CD4-positive, alpha-beta T cell treated with Interleukin-4 for 4 hours (primary cell): ENCODE measurements at places on chromosomes 6 and 20.

DNA sequence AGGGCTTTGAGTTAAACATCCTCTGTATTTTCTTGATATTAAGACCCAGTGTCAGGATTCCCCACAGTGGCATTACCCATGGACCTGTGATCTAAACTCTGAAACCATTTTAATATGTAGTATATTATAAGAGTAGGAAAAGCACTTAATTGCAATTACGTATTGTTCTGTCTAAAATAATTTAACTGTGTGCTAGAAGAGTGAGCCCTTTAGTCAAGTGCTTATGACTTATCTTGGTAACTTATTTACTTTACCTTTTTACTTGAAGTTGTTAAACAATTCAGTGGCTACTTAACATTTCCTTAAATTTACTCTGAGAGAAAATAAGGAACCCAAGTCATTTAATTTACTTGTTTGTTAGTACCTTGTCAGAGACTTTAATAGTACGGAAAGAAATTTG is 173.6 kb downstream of the CDKAL1 start:
- DNase-seq = no peak

GRCh38 chr6:107704347-107705013 is 119.6 kb downstream of the SCML4 start:
- peak; percentile 24 for DNase-seq

- DNase-seq = no peak
These were observed 14.7 kb upstream of the DST start for GRCh38 chr6:56657354-56657753.

GRCh38 chr6:34511915-34512737 is 44.0 kb downstream of the SPDEF start:
- no peak for DNase-seq

GRCh38 chr20:45951925-45952834 is 17.7 kb downstream of the PCIF1 start:
- DNase-seq = no peak

DNA sequence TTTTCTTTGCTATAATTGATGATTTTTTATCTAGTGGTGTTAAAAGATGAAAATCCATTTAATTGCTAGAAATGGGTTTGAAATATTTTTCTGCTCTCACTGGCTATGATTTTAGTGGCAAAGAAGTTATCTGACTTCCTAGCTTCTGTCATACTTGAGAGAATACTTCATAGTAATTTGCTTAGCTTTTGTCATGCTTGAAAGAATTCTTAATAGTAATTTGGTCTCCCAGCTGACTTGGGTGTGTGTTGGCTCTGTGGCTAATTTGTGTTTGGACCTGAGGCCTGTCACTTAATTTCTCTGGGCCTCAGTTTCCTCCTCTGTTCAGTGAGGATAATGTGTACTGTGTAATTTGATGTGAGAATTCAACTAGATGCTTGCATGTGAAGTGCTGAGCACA is 12.8 kb upstream of the RMND1 start:
- DNase-seq = no peak

DNA sequence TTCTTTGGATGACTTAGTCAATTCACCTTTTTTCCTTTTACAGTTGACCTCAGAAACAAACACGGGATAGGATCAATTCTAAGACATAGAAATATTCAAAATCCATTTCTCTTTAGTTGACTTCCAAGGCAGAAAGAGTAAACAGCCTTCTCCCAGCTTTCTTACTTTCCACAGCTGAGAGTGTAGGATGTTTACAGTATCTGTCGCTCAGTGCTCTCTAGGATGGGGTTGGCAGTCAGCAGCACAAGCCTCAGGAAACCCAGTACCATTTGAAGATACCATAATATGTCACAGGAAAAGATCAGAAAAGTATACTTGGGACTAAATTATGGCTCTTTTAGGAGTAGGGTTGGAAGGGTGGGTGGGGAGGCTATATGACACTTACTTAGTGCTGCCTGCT is 88.2 kb downstream of the OGFRL1 start:
- DNase-seq = no peak

DNA sequence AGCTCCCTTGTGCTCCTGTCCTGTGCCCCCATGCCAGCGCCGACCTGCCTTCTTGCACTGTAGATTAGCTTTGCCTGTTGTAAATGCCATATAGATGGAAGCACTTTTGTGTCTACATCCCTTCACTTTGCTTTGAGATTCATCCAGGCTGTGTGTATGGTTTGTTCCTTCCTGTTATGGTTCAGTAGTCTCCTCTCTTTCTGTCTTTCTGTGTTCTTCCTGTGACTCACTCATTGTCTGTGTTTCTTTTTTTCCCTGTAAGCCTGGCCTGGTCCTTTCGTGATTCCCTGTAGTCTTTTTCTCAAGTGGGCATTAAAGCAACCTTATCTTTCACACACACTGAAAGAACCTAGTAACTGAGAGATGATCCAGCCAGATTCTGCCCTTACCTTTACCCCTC is 66.6 kb downstream of the JARID2 start:
- no peak for DNase-seq

GRCh38 chr20:38304845-38305447 is 990 bp downstream of the BPI start:
- no peak for DNase-seq

DNA sequence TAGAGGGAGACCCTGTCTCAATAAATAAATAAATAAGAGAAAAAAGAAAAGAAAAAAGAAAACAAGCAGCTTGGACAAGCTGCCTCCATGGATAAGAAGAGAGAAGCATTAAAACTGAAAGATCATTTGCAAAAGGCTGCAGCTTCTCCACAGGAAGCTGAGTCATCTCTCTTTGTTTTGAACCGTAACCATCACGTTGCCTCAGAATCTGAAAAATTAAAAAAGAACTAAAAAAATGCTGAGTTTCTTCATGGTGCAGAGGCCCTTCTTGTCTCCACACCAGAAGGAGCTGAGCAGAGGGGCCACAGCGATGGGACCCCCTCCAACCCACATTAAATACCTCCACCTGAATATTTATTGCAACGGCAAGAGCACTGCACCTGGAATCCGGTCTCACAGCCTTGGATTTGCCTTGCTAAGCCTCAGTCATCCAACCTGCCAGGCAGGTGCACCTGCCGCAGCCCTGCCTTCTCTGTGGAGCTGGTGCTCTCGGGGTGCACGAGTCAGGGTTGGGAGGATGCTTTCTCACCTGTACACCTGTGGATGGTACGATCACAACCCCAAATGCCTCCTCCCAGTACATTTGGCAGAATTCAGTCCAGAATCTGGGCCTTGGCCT is 28.1 kb downstream of the TOX2 start:
- DNase-seq = peak; percentile 67

- no peak for DNase-seq
These were observed 1311.5 kb upstream of the GJE1 start for GRCh38 chr6:140821196-140821595.

GRCh38 chr6:36323062-36323461 is 13.6 kb downstream of the BNIP5 start:
- DNase-seq = no peak

DNA sequence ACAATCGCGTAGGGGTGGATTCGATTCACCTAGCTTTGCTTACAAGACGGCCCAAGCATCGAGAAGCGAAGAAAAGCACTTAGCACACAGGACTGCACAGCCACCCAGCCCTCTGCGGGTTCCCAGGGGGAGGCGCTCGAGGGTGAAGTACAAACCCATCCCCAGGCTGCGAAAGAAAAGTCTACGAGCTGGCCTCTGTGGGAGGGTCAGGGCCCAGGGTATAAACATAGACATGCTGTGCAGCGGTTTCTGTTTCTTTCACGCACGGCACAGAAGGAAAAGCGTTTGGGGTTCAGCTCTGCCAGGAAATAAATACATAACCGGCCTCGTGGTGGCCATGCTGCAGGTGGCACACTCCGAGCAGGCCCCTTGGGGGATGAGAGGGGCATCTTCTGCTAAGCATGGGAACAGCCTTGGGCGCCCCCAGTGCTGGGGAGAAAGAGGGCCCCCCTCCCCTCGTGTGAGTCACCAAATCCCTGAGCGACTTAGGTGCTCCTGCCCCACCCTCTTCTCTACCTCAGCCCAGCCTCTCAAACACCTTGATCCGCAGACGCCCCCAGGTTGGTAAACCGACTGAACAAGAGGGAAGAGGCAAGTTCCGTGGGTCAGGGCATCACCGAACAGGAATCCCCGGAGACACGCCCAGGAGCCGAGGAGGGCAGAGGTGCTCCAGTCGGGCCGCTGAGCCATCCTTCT is 91.6 kb upstream of the RIPOR2 start:
- peak; percentile 87 for DNase-seq

DNA sequence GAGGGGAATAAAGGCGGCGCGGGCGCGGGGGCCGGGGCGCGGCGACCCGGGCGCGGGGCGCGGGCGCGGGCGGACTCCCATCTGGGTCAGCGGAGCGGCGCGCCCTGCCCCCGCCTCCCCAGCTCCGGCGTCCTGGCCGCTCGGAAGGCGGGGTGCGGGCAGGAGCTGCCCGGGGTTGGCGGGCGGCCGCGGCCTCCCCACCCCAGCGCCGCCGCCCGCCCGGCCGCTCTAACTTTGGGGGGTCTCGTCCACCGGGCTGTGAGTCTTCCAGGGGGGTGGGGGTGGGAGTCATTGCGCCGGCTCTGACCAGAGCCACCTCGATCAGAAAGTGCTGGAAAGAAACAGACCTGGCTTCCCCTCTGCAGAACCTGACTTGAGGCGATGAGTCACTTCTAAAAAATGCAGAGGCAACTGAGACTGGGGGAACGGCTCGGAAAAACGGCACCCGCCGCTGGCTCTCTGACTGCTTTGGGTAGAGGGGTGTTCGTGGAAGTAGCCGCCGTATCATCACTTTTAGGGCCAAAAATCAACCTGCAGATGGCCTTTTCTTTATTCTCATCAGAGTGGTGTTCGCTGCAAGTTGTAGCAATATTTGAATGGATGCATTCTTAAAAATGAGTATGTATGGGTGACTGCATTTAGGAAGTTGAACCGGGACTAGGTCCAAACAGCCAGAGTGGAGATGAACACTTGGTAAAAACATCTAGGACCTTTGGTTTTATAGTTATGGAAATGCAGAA is 667 bp downstream of the CAP2 start:
- no peak for DNase-seq

GRCh38 chr6:40882323-40882997 is 156.6 kb downstream of the UNC5CL start:
- DNase-seq = no peak

- DNase-seq = peak; percentile 12
These were observed 3.0 kb upstream of the GUCA1B start for GRCh38 chr6:42197555-42198362.

DNA sequence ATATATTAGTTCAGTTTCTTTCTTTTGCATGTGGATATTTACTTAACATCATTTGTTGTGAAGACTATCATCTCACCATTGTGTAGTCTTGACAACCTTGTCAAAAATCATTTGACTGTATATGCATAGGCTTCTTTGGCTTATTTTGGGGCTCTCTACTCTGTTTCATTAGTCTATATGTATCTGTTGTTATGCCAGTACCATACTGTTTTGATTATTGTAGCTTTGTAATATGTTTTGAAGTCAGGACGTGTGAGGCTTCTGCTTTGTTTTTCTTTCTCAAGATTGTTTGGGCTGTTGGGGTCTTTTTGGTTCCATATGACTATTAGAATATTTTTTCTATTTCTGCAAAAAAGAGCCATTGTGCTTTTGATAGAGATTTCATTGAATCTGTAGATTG is 288.2 kb upstream of the RNF217 start:
- no peak for DNase-seq

DNA sequence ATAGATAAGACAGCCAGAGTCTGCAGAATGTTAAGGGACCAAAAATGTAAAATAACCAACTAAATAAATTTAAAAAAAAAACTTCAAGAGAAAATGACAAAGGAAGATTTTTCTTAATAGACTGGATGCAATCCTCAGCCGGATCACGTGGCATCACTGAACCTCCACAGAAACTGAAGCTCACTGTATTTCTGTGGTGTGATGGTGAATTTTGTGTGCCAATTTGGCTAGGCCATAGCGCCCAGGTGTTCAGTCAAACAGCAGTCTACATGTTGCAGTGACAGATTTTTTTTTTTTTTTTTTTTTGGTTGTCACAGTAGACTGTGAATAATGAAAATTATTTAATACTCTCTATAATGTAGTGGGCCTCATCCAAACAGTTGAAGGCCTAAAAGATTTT is 95.5 kb downstream of the ARHGAP18 start:
- no peak for DNase-seq

DNA sequence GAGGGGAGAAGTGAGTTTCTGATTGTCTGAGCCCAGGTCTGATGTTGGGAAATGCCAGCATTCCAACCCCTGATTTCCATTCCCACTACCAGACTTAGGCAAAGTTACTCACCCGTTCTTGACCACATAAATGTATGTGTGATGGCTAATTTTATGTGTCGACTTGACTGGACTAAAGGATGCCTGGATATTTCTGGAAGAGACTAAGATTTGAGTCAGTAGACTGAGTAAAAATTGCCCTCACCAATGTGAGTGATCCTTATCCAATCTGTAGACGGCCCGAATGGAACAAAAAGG is 95.8 kb upstream of the TAB2 start:
- DNase-seq = no peak

DNA sequence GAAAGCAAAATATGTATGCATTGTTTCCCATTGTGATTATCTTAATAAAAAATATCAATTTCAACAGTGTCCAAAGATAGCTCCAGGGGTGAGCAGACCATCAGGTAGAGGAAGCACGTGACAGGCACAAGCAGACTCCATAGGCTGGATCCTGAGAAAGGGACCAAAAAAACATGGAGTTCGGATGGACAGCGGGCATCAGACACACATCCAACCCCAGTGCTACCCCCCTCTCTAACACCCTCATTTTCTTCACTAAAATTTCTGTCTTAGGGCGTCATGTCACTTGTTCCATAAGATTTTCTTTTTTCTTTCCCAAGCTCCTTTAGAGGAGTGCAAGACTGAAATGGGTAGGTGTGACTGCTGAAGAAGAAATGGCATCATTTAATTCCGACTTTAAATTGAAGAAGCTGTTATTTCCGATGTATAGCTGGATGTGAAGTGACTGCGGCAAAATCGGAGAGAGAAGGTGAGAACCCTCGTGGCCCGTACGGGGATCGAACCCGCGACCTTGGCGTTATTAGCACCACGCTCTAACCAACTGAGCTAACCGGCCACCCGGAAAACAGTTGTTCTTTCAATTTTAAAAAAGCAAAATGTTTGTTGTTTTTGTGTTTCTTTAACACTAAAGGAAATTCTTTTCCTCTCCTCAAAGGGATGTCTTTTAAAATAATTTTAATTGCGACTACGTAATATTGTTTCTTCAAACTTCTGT is 10.3 kb upstream of the PRSS16 start:
- no peak for DNase-seq

- no peak for DNase-seq
These were observed 273.4 kb upstream of the SASH1 start for GRCh38 chr6:148069256-148069655.

GRCh38 chr6:113476937-113477839 is 380.0 kb upstream of the MARCKS start:
- DNase-seq = no peak

- no peak for DNase-seq
These were observed 834.0 kb downstream of the MAFB start for GRCh38 chr20:39855056-39855455.

DNA sequence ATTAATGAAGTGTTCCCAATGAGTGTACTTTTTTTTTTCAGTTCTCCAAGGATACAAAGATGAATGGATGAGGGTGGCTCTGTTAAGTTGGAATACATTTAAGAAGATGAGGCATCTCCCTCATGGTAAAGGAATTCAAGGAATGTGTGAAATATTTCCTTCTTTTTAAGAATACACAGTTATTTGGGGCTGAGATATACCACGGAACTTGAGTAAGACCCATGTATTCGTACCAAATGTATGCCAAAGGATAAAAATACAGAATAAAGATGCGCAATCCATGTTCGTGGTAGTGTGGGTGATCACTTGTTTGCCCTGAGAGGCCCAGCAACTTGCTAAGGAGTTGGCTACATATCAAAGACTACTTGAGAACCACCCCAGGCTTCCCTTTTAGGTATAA is 164.2 kb upstream of the TCF21 start:
- DNase-seq = no peak
